NAMALWA (cell line): ENCODE measurements at places on chromosomes 5 and 9.

- no peak for DNase-seq
Observed at GRCh38 chr5:38932854-38933408, 87.1 kb downstream of the OSMR start.

GRCh38 chr5:168356592-168356991 lies 65.1 kb downstream of the WWC1 start:
- no peak for DNase-seq

GRCh38 chr9:84832453-84832852 lies 162.9 kb downstream of the NTRK2 start:
- no peak for DNase-seq

- DNase-seq, result no peak
Observed at GRCh38 chr5:175815126-175815913, 56.1 kb upstream of the CPLX2 start.

DNA sequence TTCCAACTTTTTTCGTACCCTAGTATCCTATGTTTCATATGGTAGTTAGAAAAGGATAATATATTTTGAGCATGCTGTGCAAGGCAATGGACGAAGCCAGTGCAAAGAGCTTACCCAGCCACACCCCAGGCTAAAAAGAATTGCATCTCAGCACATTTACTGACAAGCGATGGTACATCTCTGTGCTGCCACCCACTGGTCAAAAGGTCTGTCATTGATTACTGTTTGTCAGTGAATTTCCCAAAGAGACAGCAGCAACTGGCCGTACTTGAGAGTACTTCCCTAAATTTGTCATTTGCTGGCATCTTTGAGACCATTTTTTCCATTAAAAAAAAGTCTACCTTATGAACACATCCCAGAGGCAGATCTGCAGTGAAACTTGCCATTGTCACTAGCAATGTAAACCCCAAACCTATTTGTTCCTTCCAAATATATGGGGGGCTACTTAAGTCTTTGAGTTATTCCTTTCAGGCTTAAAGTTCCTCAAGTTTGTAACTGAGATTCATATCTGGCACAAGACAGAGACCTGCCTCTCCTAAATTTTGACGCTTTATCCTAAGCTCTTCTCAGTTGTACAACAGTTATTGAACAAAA lies 184.3 kb downstream of the CTNND2 start:
- peak; percentile 65 for DNase-seq

- no peak for DNase-seq
Observed at GRCh38 chr5:9617221-9617620, 12.9 kb downstream of the TAS2R1 start.

GRCh38 chr9:84851935-84852585 lies 182.5 kb downstream of the NTRK2 start:
- no peak for DNase-seq

DNA sequence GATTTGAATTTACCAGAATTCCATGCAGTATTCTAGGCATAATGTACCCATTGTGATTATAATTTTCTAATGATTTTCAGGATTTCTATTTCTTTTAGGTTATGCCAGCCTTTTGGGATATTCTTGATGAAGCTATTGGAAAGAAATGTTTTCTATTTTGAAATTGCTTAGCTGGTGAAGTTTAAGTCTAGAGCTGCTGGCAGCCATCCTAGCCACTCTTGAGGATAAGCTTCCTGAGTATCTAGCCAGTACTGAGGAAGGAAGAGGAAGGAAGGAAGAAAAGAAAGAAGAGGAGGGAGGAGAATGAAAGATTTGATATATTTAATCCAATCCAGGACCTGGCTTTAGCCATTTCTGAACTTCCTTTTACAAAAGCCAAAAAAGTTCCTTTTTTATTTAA lies 142.1 kb upstream of the DAB2 start:
- no peak for DNase-seq

- no peak for DNase-seq
Observed at GRCh38 chr5:62341783-62342475, 35.9 kb downstream of the KIF2A start.

DNA sequence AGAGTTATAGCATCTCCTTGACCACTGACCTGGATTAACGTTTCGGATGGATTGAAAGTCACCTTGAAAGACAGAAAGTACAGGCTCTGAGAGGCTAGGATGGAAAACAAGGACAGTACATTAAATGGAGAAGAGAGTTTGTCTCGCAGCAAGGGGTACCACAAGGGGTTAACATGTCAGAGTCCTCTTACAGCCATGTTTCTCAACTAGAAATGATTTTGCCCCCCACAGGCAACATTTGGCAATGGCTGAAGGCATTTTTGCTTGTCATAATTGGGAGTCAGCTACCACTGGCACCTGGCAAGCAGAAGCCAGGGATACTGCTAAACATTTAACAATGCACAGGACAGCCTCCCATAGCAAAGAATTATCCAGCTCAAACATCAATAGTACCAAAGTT lies 90.8 kb upstream of the EQTN start:
- DNase-seq, result peak; percentile 46

DNA sequence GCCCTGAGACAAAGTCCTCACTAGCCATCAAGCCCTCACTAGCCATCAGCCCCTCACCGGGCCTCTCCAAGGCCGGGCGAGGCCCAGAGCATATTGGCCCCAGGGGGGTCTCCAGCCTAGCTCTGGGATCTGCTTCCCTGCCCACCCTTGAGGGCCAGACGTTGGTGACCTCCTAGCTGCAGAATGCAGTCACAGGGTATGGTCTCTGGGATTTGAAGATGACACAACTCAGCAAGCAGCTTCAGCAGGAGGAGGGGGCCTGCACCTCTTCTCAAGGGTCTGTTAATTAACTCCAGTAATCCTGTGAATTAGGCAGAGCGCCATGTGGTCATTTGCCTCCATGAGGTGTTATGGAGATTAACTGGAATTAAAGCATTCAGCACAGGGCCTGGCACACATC lies 116.9 kb upstream of the SPOCK1 start:
- no peak for DNase-seq

DNA sequence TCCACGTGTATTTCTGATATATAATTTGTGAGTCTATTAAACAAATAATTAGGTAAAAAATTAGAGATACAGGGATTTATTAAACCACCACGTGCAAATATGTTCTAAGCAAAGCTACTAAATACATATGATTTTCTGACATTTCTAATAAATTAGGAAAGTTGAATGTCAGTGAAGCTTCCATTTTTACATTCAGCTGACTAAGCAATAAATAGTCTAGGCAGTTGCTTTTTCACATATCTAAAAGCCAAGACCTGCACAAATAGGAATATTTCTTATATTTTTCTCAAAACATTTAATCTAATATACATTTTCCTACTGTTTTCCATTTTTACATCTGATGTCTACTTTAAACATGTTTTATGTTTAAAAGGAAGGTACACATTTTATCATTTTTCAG lies 322.6 kb upstream of the EFNA5 start:
- no peak for DNase-seq
